LNCaP clone FGC (cell line): ENCODE measurements at places on chromosomes 7 and 10.

DNA sequence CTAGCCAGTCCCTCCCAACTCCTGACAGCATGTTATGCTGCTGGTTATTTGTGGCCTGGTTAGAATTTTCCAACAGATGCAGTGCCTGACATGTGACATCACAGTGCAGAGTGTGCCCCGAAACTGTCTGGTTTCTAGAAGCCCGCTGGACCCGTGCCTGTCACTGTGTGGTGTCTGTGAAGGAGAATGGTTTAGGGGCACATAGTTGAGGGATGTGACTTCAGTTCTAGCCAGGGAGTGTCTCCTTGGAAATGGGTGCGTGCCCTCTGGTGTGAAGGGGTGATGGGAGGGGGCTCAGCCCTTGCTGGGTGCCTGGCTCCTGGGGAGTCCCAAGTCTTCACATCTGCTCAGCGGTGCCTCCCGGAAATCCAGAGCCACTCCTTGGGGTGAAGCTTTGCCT is 303.6 kb downstream of the GLRX3 start:
- DNase-seq = no peak

GRCh38 chr10:42959833-42960232 is 117.0 kb upstream of the RET start:
- DNase-seq = no peak

- DNase-seq = no peak
These were observed 71.7 kb downstream of the MTURN start for GRCh38 chr7:30206491-30206890.

DNA sequence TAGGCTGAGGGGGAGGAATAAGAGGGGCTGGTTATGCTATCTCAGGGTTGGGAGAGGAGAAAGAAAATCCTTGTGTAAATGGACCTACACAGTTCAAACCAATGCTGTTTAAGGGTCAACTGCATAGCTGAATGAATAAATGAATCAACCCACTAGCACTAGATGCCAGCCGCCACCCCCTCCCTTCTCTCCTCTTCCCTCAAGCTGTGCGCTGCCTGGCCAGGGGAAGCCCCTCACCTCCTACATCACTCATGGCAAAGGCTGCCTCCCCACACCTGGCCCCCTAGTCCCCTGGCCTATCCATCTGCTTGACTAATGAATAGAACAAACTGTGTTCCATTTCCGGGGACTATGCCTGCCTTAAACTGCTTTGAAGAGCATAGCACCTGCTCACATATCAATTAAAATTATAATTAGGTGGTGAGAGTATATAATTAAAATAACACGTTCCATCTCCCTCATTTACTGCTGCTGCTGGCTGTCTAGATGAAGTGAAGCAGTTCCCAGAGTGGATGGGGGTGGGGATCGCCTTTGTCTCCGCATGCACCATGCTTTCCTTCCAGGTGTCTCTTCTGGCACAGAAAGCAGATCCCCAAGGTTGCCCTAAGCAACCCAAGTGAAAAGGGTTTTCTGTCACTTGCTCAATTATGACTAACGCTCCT is 32.6 kb downstream of the GRID1 start:
- DNase-seq = no peak

DNA sequence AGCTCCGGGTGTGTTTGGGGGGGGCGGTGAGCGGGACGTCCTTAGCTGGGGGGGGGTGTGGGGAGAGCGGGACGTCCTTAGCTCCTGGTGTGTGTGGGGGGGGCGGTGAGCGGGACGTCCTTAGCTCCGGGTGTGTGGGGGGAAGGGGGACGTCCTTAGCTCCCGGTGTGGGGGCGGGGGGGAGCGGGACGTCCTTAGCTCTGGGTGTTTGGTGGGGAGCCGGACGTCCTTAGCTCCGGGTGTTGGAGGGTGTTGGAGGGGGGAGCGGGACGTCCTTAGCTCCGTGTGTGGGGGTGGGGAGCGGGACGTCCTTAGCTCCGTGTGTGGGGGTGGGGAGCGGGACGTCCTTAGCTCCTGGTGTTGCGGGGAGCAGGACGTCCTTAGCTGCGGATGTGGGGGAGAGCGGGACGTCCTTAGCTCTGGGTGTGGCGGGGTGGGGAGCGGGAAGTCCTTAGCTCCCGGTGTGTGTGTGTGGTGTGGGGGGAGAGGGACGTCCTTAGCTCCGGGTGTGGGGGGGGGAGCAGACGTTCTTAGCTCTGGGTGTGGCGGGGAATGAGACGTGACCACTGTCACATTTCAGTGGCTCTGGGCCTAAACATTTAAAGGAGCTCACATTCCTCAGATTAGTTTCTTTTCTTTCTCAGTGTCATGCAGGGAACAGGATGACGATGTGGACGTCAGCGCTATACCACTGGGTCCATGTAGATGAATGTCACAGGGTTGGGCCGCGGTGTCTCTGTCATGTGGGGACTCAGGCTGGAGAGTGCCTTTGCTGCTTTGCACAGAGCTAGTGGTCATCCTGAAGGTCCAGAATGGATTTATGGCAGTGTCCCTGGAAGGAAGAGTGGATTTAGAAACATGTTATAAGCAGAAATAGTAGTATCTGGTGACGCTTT is 7.5 kb downstream of the DYNC2I1 start:
- no peak for DNase-seq

DNA sequence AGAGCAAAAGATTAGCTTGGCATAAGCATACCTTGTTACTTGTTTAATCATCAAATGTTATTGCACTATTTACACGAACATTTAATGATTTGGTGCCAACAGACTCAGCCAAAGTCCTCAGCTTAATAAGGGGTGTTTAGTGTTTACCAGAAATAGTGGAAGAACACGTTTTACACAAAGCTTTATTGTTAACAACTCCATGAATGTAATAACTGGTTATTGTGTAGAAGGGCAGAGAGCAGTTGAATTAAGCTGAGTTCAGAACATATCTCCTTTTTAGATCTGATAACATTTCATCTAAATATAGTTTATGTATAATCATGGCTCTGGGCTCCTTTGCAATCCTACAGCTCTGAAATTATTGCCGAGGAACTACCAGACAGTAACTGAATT is 99.1 kb downstream of the CABCOCO1 start:
- peak; percentile 94 for DNase-seq
